A549 treated with CORT108297 at 1 μM for 4 hours (cell line): ENCODE measurements at places on chromosomes 13 and 19. TPM values are rescaled to one million over a fixed set of nuclear protein-coding genes. Genes with fewer than 3 reads are reported as not detected.

C19orf85 gene
- total RNA-seq = not detected in 5 replicates

RANBP3 gene
- total RNA-seq = 41.3 to 46.3 TPM (median 42.2 TPM) in 5 replicates

ZNF577 gene
- total RNA-seq = 0.03 to 0.12 TPM (median 0.08 TPM) in 4 of 5 replicates, not detected in the other

CRLF1 gene
- 2.5 to 6.0 TPM (median 4.5 TPM) in 5 replicates for total RNA-seq

PSG6 gene
- total RNA-seq = not detected in 5 replicates

IRGQ gene
- 4.5 to 8.2 TPM (median 5.1 TPM) in 5 replicates for total RNA-seq

KLC3 gene
- 0.62 to 1.1 TPM (median 0.85 TPM) in 5 replicates for total RNA-seq

ARL11 gene
- not detected in 5 replicates for total RNA-seq

NLRP9 gene
- not detected in 5 replicates for total RNA-seq

PNMA8A gene
- 9.6 to 11.5 TPM (median 10.9 TPM) in 5 replicates for total RNA-seq

LRRC25 gene
- total RNA-seq = not detected in 5 replicates

SERTAD3 gene
- total RNA-seq = 39.0 to 48.0 TPM (median 43.7 TPM) in 5 replicates

LGI4 gene
- total RNA-seq = 0.08 to 0.22 TPM (median 0.16 TPM) in 5 replicates

CCDC106 gene
- 14.1 to 20.4 TPM (median 19.1 TPM) in 5 replicates for total RNA-seq

PEG3 gene
- not detected in 5 replicates for total RNA-seq

FGF21 gene
- not detected in 5 replicates for total RNA-seq

ATP4B gene
- not detected in 5 replicates for total RNA-seq

CPB2 gene
- not detected in 5 replicates for total RNA-seq

CYP4F8 gene
- total RNA-seq = not detected in 5 replicates

ATP12A gene
- total RNA-seq = 0.02 TPM in 1 of 5 replicates, not detected in the others

FXYD1 gene
- 0.08 to 0.45 TPM (median 0.30 TPM) in 5 replicates for total RNA-seq
